SW 1271 (cell line): ENCODE measurements at places on chromosomes 7 and 10.

GRCh38 chr7:105880571-105881330, 4.4 kb upstream of the ATXN7L1 start:
- DNase-seq = no peak

- no peak for DNase-seq
Observed at GRCh38 chr10:104035194-104036068, 50.2 kb downstream of the COL17A1 start.

DNA sequence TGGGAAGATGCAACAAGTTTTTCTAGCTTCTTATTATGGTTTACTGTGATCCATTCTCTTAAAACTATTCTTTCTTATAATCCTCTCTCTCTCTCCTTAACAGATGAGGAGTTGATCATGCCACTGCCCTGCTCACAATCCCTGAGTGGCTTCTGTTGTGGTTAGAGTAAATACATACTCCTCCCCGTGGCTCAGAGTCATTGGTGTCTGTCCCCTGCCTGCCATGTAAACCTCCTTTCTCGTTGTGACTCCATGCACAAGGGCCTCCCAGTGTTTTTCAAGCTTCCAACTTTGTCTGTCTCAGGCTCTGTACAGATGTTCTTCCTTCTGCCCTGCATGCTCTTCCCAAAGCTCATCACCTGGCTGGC, 20.4 kb downstream of the CCNY start:
- no peak for DNase-seq

GRCh38 chr7:127359011-127359410, 33.5 kb downstream of the ZNF800 start:
- DNase-seq = no peak

DNA sequence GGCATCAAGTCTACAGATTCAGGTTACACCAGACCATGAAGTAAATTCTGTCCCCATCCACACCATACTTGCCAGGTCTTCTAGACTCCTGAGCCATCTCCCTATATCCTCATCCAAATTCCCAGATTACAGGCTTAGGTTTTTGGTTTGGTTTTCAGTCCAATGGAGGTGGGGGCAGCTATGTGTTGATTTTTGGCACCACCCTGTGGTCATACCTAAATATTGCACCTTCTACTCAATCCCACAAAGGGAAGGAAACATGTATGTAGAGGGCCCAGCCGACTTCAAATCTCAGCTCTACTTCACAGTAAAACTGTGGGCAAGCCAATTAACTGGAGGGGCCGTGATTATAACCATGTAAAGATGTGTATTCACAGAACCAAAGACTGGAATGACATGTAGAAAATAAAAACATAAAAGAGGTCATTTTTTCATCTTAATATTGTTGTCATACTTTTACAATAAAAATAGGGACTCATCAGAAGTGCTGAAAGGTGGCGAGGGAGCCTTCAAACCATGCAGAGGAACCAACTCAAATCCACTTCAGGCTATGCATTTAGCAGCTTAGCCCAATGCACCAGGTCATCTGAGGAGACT, 19.8 kb downstream of the ERCC6 start:
- DNase-seq = peak; percentile 25

DNA sequence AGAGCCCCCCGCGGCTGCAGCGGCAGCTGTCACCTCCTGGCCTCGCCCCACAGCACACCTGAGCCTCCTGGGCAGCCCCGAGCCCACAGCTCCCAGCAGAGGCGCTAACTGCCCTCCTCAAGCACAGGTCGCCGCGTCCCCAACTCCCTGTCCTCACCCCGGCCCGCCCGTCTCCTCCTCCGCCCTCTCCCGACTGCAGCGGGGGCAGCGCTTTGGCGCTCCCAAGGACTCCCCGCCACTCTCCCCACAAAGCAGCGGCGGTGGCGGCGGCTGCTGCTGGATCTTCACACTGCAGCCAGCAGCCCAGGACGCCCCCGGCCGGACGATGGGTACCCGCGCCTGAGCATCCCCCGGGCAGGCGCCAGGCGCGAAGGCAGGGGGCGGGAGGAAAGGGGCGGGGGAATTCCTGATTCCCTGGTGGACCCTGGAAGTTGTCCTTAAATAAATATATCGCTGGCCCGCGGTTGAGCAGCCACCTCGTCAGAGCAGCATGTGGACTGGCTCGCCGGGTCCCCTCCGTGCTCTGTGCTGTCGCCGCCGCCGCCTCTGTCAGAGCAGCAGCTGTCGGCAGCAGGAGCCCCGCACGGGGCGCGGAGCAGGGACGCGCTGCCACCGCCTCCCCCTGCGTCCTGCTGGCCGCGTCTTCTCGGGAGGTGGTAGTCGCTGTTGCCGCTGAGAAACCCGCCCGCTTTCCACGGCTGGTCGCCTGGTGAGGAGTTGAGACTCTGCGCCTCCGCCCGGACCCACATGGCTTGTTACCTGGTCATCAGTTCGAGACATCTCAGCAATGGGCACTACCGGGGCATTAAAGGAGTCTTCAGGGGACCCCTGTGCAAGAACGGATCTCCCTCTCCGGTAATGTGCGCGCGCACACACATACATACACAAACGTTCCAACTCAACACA, at the start of gene ZNF804B:
ZNF804B (plus strand) TSS at position 471 of the 906 bp plus-strand sequence; CDS start at position 748, 277 bp downstream.
- no peak for DNase-seq

DNA sequence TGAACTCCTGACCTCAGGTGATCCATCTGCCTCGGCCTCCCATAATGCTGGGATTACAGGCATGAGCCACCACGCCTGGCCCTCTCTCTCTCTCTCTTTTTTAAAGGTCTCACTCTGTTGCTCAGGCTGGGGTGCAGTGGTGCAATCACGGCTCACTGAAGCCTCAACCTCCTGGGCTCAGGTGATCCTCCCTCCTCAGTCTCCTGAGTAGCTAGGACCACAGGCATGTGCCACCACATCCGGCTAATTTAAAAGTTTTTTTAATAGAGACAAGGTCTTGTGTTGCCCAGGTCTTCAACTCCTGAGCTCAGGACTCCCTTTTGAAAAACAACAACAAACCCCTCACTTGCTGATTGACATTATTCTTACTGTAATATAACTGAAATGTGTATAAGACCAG, 11.6 kb downstream of the PALD1 start:
- DNase-seq = no peak

GRCh38 chr7:22460363-22460988, 39.5 kb downstream of the STEAP1B start:
- DNase-seq = no peak

- DNase-seq = no peak
Observed at GRCh38 chr10:112959207-112959838, 9.3 kb downstream of the TCF7L2 start.

GRCh38 chr7:24885305-24885704, 94.7 kb downstream of the OSBPL3 start:
- DNase-seq = no peak

- DNase-seq = no peak
Observed at GRCh38 chr7:25669961-25670841, 441.9 kb upstream of the NPVF start.

DNA sequence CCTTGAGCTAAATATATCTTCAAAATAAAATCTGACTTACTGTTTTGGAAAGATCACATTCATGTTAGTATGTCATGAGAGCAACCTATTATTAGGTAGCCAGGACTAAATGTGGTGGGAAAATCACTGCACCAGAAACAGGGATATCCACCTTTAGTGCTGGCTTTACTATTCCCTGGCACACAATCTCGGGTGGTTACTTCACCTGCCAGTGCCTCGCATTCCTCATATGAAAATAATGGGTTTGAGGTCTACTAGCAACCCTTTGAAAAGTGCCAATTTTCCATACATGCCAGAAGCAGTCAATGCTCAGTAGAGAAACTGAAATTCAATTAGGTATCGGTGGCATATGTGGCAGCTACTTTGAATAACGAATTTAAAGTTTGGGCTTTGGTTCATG, 36.8 kb downstream of the PTN start:
- no peak for DNase-seq

DNA sequence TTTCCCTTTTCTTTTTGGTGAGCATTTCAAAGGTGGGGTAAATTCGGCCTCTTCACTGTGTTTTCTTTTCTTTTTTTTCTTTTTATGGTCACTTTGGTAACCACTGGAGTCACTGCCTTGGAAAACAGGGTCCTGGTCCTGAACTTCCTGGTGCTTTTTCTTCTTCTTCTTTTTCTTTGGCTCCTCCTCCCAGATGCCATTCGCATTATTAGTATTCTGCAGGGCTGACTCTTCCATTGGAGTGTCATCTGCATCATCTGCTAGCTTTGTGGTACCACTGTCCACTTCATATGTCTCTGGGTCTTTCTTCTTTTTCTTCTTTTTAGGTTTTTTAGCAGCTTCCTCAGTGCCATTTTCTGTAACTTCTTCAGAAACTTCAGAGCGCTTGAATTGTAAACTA, 10.5 kb downstream of the POLR1F start:
- DNase-seq = no peak

DNA sequence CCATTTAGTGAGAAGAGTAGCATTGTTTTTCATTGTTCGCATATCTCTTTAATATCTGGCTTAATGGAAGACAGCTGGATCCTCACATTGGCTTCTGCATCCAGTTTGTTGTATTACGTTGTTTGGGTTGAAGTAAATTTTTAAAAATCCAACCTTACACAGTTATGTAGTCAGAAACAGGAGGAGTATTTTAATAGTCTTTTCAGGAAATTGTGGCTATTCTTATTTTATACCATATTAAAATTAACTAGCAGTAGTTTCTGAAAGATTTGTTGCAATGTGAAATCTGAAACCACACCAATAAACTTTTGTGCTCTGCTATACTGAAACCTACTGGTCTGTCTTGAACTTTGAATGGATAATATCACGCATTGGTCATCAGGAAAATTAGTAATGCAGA, 27.9 kb downstream of the MYPN start:
- DNase-seq = no peak

DNA sequence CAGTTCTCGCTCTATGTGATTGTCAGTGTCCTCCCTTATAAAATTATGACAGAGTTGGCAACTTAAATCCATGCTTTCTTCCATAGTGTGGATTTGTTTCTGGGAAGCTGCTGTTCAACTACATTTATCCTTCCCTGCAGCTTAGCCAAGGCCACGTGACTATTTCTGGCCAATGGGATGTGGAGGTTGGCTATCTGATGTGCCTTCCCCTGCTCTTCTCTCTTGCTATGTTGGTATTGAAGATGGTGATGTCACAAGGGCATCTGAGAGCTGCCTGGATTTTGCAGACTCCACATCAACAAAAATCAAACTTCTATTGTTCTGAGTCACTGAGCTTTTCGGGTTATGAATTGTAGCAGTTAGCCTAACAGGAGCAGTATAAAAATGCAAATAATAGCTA, 164.9 kb upstream of the RHOBTB1 start:
- no peak for DNase-seq

DNA sequence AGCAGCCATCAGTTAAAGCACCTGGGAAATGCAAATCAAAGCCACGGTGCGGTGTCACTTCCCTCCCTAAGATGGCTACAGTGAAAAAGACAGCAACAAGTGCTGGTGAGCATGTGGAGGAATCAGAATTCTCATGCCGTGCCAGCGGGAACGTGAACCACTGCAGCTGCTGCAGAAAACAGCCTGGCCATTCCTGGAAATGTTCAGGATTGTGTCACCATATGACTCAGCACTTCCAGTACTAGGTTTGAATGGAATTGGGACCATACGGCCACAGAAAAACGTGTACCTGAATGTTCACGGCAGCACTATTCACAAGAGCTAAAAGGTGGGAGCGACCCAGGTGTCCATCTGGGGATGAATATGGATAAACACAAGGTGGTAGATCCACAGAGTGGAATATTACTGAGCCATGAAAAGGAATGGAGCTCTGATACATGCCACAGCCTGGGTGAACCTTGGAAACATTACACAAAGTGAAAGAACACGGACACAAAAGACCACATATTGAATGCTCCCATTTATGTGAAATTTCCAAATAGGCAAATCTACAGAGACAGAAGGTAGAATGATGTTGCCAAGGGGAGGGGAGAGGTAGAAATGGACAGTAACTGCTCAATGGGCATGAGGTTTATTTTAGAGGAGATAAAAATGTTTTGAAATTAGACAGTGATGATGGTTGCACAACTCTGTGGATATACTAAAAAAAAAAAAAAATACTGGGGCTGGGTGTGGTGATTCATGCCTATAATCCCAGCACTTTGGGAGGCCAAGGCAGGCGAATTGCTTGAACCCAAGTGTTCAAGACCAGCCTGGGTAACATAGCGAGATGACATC, 61.6 kb downstream of the MICALL2 start:
- DNase-seq = no peak

GRCh38 chr10:119029613-119030420, at the start of gene NANOS1:
TSS of gene NANOS1 (plus strand) at chr10:119029714. CDS start at chr10:119029802, 88 bp downstream.
- no peak for DNase-seq

GRCh38 chr7:101468546-101469275, 106.0 kb downstream of the COL26A1 start:
- DNase-seq = no peak

GRCh38 chr10:44182909-44183308, 202.0 kb downstream of the CXCL12 start:
- no peak for DNase-seq

DNA sequence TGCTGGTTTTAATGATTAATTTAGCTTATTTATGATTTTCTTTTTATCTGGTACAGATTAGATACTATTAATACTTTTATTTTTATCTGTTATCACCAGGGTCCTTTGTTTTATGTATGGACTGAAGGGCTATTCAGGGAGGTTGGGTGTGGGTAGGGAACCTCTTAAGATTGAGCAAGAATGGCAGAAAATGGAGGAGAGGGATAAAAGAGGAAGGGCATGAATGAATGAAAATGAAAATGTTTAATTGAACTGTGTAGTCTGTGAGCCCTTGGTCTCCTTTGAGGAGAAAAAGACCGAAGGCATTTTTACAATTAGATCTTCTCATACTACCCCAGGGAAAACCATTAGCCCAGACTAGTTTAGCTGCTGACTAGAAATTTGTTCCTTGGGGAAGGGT, 93.1 kb downstream of the CDK14 start:
- no peak for DNase-seq
